ENCODE measurements at places on chromosomes 2 and 18. TPM values are rescaled to one million over a fixed set of nuclear protein-coding genes. Genes with fewer than 3 reads are reported as not detected.

GPR45 gene
- total RNA-seq, result not detected

MPP4 gene
- 0.30 TPM for total RNA-seq

RESP18 gene
- not detected for total RNA-seq

ALKAL2 gene
- total RNA-seq, result 6.7 TPM

NRP2 gene
- total RNA-seq, result 67.5 TPM

CCDC74A gene
- 4.9 TPM for total RNA-seq

EFEMP1 gene
- total RNA-seq, result 219 TPM

PDCL3 gene
- 16.0 TPM for total RNA-seq

CROCC2 gene
- total RNA-seq, result 3.4 TPM

DUSP2 gene
- 5.5 TPM for total RNA-seq
